CD4-positive, alpha-beta T cell treated with Interleukin-6 for 4 hours (primary cell): ENCODE measurements at places on chromosomes 7 and 10.

DNA sequence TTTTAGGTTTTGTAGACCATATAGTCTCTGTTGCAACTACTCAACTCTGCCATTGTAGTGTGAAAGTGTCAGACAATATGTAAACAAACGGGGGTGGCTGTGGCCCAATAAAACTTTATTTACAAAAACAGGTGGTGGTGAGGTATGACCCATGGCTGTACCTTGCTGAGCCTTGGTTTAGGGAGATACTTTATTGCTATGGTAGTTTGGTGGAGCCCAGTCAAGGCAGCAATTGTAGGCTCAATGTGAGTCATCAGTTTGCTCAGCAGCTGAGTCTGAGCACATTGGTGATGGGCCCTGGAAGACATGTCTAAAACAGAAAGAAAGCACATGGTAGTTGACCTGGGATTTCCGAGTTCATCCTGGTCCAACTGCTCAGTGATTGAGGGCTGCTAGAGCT lies 242.5 kb downstream of the REEP3 start:
- DNase-seq: no peak

- DNase-seq: no peak
These were observed 25.1 kb downstream of the SGCE start for GRCh38 chr7:94630855-94631254.

- no peak for DNase-seq
These were observed 54.5 kb upstream of the EMX2 start for GRCh38 chr10:117488004-117488403.

GRCh38 chr10:48608279-48608681 lies 3.4 kb upstream of the ARHGAP22 start:
- DNase-seq: peak; percentile 31

DNA sequence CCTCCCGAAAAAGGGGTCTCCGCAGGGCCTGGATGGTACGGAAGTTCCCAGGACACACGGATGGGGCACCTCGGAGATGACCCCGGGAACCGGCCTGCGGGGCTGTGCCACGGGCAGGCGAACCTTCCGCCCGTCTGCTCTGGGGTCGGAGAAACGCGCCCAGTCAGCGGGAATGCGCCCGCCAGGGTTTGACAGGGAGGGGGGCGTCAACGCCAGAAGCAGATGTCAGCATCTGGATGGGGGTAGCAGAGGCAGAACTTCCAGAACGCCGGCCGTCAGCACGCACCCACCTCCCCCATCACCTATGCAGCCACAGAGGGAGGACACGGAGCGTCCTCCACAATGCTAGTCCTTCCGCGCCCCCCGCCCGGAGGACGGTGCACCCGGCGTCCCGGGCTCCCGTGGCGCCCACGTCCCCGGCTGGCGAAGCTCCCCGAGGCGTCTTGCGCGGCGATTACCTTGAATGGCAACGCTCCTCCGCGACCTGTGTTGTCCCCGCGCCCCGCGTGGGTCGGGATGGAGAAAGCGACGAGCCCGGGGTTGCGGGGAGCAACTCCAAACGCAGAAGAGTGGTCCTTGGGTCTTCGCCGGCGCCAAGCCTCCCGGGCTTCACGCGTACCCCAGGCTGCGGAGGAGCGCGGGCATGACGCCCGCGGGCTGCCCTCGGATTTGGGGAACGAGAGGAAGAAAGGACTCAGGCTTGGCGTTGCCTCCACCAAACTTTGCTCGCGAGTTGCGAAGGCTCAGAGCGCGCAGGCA lies 561 bp downstream of the FGFR2 start:
- no peak for DNase-seq

DNA sequence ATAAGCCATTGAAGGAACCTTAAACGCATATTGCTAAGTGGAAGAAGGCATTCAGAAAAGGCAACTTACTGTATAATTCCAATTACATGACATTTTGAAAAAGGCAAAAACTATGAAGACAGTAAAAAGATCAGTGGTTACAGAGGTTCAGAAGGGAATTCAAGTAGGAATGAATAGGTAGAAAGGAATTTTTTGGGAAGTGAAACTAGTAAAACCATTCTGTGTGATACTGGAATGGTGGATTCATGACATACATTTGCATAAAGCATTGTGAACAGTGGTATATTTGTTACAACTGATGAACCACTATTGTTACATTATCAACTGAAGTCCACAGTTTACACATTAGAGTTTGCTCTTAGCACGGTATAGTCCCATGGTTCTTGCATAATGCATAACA lies 114.2 kb upstream of the GPR22 start:
- DNase-seq: no peak

GRCh38 chr7:139106959-139107358 lies 2.6 kb downstream of the ZC3HAV1 start:
- DNase-seq: no peak

DNA sequence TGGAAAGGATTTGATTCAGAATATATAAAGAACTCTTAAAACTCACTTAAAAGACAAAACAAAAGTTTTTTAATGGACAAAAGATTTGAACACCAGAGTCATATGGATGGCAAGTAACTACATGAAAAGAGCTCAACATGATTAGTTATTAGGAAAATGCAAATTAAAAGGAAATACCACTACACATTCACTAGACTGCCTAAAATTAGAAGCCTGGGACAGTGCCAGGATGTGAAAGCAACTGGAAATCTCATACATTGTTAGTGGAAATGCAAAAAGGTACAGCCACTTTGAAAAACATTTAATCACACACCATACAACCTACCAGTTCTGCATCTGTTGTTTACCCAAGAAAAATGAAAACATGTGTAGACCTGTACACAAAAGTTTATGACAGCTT lies 48.8 kb downstream of the RALA start:
- DNase-seq: no peak

GRCh38 chr10:129774082-129774735 lies 189.9 kb downstream of the EBF3 start:
- no peak for DNase-seq

GRCh38 chr10:95742485-95742884 lies 13.5 kb upstream of the ENTPD1 start:
- no peak for DNase-seq

- DNase-seq: no peak
These were observed 234.0 kb downstream of the TNS3 start for GRCh38 chr7:47347816-47348385.

GRCh38 chr10:12590675-12591659 lies 241.6 kb downstream of the CAMK1D start:
- DNase-seq: no peak

- DNase-seq: no peak
These were observed 118.1 kb upstream of the PHF14 start for GRCh38 chr7:10855583-10855982.

DNA sequence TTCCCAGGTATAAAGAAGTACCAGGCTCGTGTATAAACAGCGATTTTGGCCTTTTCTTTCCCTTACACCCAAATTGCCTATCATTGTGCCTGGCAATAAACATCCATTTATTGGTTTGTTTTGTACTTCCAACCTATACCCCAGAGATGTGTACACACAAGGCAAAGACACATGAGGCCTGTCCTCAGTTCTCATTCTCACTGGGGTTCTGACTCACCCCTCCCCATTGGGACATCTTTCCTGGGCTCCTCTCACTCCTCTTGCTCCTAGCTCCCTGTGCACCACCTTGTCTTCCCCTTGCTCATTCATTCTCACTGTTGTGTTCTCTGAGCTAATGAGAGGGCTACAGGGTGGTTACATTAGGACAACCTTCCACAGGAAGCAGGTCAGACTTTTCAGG lies 240.7 kb downstream of the ANK3 start:
- DNase-seq: no peak

DNA sequence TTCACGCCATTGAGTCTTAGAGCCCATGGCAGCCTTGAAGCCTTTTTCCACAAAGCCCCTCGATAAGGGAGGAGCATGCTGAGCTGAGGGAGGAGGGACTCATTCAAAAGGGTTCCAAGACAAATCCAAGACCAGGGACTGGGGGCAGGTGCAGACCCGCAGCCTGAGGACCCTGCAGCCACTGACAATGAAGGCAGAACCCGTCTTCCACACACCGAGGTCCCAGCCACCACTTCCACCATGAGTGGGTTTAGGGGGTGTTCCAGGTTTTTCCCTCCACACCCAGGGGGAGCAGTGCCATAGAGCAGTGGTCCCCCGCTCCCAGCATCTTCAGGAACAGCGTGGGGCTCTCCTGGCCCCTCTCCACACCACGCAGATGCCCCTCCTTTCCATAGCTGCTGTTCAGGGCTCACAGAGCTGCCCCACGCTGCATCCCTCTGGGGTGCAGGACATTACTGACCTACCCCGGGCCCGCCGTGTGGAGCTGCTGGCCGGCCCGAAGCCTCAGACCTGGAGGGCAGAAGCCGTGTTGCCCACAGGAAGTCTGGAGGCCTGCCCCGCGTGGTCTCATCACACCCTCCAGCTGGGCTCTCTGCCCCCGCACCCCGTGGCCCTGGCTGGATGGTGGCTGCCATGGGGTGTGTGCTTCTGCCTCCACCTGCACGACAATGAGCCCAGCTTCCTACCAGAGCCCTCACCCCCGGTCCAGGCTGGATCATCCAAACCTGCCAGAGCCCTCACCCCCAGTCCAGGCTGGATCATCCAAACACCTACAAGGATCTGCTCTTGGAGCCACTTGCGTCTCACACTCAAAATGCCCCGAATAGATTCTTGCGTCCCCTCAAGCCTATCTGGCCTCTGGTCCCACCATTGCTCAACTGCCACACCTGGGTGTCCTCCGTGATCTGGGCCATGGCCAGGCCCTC lies 220.0 kb upstream of the TCERG1L start:
- no peak for DNase-seq

DNA sequence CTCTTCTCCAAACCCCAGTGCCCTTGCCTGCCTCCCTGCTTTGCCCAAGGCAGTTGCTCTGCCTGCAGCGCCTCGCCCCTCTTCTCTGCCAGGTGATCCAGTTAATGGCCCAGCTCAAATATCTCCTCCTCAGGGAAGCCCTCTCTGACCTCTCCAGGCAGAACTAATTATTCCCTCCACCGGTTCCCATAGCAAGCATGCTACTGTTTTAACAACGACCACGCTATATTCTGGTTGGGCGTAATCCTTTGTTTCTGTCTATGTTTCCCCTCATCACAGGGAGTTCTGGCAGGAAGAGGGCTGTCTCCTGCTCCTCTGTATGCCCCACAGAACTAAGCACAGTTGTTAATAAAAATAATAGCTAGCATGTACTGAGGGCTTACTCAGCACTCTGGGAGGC lies 36.8 kb upstream of the R3HCC1L start:
- DNase-seq: no peak

DNA sequence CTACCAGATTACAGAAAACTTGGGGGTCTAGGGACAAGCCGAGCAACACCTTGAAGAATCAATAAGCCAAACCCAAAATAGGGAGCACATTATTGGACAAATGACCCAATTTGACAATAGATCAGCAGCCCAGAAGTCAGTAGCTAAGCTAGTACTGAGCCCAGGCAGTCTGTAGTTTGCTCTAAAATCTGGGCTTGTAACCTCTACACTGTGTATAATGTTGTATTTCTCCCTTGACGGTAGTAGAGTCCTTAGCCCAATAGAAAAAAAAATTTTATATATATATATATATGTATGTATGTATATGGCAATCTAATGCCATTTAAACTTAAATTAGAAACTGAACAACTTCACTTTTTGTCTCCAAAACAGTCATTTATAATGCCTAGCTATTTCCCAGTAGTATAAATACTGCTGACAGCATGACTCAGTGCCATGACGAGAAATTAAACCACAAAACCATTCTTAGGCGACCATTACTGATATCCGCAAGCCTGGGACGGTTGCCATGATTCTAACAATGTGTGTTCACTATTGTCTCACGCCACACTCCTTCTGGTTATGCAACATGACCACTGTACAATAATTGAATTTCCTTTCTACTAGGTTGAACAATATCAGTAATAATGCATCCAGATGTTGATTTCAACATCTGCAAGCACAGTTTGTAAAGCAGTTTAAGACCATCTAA lies 110.5 kb downstream of the IPMK start:
- DNase-seq: no peak

DNA sequence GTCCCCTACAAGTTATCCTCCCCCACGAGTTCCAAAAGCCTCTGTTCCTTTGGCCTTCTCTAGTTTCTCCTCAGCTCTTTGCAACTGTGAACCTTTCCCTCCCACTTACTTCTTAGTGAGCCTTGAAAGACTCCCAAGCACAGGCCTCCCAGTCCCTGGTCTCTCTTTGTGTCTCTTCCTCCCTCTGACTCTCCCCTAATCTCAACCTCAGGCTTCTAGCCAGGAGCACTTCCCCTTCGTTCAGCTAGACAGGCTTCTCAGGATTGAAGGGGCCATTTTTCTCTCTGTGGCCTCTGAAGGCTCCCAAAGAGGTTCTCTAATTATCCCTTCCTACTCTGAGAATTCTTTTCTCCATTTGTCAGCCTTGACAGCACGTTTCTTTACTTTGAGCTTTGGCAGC lies 50.2 kb upstream of the PHYHIPL start:
- no peak for DNase-seq

DNA sequence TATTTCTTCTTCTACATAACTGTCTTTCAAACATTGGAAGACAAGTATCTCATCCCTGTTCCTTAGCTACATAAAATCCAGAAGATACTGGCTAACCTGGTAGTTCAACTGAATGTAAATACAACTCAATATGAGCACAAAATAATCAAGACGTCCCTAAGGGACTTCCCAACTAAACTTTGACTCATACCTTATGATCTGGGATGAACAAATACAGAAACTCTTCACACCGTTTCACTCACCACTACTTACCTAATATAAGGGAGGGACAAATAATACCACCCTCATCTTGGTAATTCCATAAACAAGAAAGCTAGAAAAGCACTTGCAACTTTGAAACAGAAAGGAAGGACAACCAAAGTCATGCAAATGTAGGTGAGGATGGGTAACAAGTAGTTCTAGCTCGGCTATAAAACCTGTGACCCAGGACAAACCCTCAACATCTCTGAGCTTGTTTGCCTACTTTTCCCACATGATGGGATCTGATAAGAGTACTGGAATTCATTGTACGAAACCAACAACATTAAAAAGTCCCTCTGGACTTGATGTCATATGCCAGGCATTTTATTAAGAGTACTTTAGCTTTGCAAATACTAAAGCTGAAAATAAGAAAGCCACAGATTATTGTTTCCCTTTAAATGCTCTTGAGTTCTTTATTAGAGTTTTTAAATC lies 121.9 kb downstream of the STRA8 start:
- DNase-seq: no peak

DNA sequence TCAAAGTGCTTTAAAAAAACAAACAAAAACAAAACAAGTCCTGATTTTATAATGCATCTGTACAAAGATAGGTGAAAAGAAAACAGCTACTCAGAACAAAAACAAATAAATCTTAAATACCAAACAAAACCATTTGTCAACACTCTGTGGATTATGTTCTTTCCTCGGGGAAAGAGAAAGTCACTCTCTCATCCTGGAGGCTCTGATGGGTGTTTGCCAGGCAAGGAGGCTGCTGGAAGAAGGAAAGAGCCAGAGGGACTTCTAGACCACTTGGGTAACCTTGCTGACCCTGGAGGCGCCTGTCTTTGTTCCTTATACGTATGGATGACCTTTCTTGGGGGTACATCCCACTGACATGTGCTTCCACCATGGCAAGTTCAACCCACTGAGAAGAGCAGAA lies 92.8 kb downstream of the ZRANB1 start:
- no peak for DNase-seq
